ENCODE measurements at places on chromosomes 1 and 21.

DNA sequence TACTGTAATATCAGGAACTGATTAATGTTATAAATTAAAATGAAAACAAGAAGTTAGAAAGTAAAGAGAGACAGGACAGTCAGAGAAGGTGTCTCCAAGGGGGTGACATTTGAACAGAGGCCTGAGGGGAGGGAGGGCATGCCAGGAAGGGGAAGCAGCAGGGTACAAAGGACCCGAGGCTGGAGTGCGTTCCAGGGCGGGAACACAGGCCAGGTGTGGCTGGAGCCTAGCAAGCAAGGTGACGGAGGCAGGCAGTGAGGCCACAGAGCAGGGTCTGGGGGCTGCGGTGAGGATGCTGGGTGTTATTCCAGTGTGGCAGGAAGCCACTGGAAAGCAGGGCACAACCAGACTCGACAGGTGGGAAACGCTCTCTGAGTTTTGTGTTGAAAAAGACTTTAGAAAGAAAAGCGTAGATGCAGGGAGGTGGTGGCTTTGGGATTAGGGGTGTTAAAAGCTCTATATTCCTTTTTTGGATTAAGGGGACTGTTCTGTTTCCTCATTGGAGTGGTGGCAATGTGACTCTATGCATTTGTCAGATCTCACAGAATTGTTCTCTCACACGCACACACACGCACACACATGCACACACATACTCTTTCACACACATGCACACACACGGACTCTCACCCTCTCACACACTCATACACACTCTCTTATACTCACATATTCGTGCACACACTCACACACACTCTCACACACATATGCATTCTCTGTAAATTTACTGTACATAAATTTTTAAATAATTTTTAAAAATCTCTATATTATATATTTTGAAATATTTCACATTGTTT lies 124.5 kb downstream of the GLIS1 start:
- DNase-seq = no peak

DNA sequence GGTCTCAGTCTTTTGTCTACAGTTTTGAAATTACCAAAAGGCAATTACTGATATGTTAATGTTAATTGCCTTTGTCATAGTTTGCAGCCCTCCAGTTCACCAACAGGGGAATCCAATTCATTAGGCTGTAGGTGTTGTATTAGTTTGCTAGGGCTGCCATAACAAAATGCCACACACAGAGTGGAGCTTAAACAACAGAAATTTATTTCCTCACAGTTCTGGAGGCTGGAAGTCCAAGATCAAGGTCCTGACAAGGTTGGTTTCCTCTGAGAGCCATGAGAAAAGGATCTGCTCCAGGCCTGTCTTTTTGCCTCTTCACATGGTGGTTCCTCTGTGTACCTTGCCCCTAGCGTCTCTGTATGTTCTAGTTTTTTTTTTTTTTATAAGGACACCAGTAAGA lies 1.3 kb downstream of the RTCA start:
- DNase-seq = no peak

- DNase-seq = peak; percentile 85
Measured at GRCh38 chr1:9128520-9129265, at the start of gene GPR157. TSS of gene GPR157 (minus strand) at chr1:9129102. CDS start at chr1:9129027, 75 bp downstream.

- DNase-seq = peak; percentile 30
Measured at GRCh38 chr1:36159614-36160387, 3.8 kb downstream of the MAP7D1 start.

DNA sequence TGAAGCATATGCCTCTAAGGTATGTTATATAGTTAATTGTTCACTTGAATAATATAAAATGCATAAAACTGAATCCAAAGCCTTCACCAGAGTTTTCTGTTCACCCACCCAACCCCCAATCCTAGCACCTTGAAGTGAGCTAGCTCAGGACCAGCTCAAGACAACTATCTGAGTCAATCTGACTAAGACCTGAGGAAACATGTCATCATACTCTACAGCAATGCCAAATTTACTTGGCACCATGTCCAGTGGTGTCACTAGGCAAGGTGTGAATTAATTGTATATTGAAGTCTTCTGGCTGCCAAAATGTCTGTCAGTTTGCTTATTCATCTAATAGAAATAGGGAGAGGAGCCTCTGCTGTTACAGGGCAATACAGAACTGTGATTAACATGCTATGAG lies 3.8 kb downstream of the DNASE2B start:
- no peak for DNase-seq

DNA sequence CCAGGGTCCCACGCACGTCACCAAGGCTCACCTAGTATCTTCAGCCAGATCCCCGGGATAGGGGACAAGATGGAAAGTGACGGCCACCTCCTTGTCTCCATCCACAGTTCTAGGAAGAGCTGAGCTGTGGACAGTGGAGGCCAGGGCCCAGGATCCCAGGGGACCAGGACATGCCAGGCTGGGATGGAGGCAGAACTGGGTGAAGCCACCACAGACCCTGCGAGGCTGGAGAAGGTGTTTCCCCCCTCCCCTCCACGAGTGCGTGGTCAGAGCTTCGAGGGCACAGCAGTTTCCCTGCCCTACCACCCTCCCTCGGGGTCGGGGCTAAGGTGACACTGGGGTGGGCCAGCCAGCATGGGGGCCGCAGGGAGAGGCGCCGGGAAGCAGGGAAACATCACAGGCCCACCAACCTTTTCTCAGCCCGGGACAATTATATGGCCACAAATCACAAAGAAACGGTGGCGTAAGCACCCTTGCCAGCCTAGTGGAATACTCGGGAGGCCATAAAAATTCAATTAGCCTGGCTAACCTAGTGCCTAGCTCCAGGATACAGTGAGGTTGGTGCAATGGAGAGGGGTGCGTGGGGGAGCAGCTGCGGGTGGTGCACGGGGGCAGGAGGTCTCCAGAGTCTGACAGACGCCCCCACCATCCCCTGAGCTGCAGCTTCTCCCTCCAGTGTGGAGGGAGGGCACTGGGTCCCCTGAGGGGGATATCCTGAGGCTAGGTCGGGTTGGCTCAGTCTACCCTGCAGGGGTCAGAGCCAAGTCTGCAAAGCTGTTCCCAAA lies 13.4 kb downstream of the DRAXIN start:
- no peak for DNase-seq

DNA sequence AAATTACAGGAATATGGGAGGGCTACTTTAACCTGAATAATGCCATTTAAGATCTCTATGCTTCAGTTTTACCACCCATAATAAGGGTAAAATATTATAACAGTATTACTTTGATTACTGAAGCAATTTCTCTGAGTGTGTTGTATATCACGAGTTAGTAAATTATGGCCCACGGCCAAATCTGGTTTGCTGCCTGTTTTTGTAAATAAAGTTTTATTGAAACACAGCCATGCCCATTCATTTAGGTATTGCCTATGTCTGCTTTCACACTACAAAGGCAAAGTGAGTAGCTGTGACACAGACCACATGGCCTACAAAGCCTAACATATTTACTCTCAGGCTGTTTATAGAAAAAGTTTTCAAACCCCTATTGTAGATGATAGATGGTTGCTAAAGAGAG lies 156.8 kb downstream of the CDC42BPA start:
- DNase-seq = no peak

DNA sequence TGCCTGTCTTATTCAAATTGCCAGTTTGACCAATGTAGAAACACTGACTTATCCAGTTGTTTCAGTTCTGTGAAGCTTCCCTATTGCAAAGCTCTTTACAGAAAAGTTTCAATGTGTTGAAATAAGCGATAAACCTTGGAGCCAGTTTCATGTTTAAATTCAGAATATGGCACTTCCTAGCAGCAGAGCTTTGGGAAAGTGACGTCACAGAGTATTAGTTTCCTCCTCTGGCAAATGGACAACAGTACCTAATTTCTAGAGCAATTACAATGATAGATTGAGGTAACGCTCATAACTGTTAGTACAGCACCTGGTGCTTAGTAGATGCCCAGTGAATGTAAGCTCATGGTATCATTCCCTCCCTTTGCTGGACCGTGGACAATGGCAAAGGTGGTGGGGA lies 527.5 kb upstream of the DAB1 start:
- DNase-seq = no peak

- no peak for DNase-seq
Measured at GRCh38 chr1:3183411-3183810, 114.4 kb downstream of the PRDM16 start.

DNA sequence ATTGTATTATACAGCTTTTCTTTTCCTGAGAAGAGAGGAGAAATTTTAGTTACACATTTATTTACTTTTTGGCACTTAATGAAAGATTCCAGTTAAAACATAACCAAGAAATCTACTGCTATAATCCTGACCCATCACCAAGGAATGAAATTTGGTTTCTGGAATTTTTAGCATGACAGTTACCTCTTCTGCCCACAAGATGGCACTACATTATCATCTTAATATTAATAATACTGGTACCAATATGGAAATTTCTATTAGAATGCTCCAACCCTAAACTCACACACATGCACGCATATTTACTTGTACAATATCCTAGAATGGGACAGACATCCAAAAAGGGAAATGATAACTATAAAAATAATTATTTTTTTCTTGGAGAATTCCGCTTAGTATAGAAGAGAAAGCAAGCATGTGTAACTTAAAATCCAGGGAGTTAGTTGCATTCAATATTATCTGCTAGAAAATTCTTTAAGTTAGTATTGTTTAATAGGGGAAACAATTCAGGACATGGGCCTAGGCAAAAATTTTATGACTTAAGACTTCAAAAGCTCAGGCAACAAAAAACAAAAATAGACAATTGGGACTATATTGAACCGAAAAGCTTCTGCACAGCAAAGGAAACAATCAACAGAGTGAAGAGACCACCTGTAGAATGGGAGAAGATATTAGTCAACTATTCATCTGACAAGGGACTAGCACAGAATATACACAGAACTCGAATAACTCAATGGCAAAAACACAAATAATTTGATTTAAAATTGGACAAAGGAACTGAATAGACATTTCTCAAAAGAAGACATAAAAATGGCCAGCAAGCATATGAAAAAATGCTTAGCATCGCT lies 37.4 kb downstream of the MAP3K21 start:
- no peak for DNase-seq

- no peak for DNase-seq
Measured at GRCh38 chr1:100860397-100860991, 34.1 kb downstream of the EXTL2 start.

Measured in activated CD4-positive, alpha-beta T cell treated with anti-CD3 and anti-CD28 coated beads for 48 hours (primary cell).